Fibroblast of the conjunctiva (primary cell): ENCODE measurements at places on chromosomes 11 and 22.

DNA sequence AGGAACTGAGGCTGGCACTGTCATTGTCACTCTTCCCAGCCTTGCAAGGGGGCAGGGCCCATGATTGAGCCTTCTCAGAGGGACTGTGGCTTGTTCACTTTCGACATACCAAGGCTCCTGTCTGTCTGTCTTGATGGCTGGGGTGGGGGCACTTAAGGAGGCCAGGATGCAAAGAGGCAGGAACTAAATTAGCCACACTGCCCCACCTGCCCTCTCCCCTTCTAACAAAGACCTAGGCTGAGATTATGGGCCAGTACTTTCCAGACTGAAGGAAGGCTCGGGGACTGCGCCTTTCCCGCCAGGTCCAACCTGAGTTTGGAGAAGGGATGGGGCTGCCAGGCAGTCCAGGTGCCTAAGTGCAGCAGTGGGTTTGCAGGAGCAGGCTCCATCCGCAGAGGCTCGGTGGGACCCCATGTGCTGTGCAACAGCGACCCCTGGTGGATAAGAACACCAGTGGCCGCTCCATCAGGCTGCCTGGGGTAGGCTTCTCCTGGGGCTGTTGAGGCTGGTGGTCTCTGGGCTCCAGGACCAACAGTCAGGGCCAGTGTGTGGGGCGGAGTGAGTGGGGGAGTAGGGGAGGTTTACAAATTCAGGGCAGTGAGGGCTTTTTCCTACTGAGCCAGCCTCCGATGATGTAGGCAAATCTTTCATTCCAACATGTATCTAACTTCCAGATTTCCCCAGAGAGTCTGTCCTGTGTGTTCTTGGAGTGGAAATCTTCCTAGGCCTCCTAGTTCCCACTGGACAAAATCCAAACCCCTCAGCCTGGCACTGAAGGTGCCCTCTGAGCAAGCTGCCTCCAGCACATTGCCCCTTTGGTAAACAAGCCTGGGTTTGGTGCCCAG, 93.9 kb downstream of the INSC start:
- DNase-seq, result peak; percentile 23

GRCh38 chr22:19663286-19663815, 51.0 kb upstream of the SEPTIN5 start:
- DNase-seq, result peak; percentile 83

- DNase-seq, result no peak
Observed at GRCh38 chr22:44458044-44459020, 39.7 kb downstream of the RTL6 start.

DNA sequence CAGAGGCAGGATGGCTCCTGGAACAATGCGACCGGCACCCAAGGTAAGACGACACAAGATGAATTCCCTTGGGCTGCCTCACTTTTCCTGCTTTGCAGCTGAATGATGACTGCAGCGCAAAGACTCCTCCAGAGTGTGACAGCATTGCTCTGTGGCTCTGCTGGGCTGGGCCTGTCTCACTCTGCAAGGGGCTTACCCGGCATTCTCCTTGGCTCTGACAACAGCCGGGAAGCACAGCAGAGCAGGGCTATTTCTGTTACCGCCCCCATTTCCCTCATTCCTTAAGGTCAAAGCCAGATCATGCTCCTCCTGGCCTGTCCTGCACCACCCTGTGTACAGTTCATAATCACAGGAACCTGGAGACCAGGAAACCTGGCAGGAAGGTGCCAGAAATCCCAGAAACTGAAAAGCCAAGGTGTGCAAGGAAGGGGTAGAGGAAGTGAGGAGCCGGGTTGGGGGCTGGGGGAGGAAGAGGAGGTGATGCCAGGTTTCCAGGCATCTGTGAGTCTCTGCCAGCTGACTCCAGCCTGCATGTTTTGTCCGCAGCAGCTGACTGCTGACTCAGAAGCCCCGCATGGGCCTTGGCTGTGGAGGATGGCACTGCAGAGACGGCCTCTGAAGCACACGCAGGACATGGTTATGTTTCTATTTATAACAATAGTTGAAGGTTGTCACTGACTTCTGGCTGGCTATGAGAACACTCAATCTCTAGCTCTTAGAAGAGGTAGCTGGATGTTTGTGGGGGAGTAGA, 113.6 kb downstream of the MICAL3 start:
- DNase-seq, result peak; percentile 59

DNA sequence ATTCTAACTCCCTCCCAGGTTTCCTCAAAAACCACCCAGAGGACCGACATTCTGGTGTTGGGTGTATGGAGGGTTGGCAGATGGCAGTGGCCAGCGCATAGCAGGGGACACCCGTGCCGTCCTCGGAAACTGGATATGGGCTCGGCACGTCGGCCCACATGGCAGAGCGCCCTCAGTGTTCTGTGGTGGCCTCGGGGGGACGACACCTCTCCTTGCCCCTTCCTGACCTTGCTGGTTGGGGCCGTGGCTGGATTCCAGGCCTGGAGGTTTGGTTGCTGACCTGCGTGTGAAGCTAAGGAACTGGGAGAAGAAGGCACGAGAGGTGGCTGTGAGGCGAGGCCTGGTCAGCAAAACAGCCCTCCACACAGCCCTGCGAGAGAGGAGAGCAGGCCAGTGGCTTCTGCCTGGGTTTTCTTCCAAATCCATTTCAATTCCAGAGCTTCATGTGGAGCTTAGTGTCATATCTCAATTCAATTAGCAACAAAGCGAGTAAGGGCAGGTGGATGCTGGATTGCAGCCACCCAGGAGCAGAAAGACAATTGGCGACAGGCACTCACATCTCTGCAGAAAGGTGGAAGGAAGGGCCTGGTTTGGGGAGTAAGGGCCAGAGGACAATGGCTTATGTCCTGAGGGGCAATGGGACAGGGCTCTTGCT, 478.4 kb downstream of the BRD1 start:
- no peak for DNase-seq

- DNase-seq, result no peak
Observed at GRCh38 chr11:76248210-76248609, 41.9 kb upstream of the WNT11 start.

GRCh38 chr11:87440076-87440770, 402.5 kb downstream of the TMEM135 start:
- DNase-seq, result no peak

DNA sequence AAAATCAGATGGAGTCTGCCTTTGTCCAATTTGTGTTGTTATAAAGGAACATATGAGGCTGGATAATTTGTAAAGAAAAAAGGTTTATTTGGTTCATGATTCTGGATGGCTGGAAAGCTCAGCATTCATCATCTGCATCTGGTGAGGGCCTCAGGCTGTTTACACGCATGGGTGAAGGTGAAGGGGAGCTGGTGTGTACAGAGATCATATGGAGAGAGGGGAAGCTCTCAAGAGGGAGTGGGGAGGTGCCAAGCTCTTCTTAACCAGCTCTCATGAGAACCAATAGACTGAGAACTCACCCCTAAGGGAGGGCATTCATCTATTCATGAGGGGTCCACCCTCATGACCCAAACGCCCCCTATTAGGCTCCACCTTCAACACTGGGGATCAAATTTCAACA, 40.0 kb downstream of the NEU3 start:
- no peak for DNase-seq

GRCh38 chr11:105296806-105297205, 157.2 kb upstream of the CARD18 start:
- DNase-seq, result no peak

- DNase-seq, result no peak
Observed at GRCh38 chr11:121421149-121421901, 30.8 kb upstream of the SORL1 start.

DNA sequence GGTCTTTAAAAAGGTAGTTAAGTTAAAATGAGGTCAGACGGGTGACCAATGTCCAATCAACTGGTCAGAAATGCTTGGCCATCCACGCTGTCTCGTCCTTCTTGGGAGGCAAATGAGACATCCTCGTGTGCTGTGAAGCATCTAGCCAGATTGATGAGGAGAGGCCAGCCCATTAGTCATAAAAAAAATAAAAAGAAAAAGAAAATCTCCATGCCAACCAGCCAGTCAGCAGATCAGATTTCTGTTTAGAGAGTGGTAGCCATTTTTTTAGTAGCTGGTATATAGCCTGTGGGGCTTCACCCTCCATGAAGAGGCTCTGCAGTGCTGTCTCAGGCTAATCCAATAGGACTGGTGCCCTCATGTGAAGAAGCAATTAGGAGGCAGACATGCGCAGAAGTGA, 343.1 kb upstream of the SYN3 start:
- no peak for DNase-seq

DNA sequence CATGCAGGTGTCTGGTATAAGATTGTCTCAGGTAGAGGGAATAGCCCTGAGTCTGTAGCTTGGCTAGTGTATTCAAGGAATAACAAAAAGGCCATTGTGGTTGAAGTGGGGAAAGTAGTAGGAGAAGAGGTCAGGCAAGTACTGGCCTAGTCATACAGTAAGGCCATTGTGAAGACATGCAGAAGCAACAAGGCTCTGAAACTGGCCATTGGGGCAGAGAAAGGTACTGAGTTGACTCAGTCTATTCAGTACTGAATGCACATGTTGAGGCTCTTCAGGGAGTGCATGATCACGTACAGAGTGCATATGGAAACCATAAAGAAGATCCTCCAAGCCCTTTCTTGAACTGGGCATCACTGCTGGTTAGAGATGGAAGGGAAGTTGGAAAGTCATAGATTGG, 477.6 kb downstream of the SOX6 start:
- no peak for DNase-seq

- no peak for DNase-seq
Observed at GRCh38 chr11:75523811-75524664, 1.7 kb downstream of the GDPD5 start.

DNA sequence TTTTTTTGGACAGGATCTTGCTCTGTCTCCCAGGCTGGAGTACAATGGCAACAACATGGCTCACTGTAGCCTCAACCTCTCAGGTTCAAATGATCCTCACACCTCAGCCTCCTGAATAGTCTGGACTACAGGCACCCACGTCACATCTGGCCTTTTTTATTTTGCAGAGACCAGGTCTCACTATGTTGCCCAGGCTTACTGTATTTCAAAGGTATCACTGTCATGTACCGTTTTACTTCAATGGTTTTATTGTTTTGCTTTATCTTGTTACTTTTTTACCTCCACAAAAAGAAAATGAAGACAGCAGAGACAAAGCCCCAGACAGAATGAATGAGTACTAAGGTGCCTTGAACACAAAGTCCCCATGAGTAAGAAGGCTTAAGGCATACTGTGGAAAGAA, 5.1 kb downstream of the TCF20 start:
- DNase-seq, result no peak

GRCh38 chr22:27988704-27989103, 69.6 kb upstream of the PITPNB start:
- no peak for DNase-seq

GRCh38 chr11:73996161-73996747, 12.6 kb downstream of the UCP3 start:
- DNase-seq, result no peak

GRCh38 chr22:33380789-33381530, 322.8 kb upstream of the SYN3 start:
- DNase-seq, result no peak

DNA sequence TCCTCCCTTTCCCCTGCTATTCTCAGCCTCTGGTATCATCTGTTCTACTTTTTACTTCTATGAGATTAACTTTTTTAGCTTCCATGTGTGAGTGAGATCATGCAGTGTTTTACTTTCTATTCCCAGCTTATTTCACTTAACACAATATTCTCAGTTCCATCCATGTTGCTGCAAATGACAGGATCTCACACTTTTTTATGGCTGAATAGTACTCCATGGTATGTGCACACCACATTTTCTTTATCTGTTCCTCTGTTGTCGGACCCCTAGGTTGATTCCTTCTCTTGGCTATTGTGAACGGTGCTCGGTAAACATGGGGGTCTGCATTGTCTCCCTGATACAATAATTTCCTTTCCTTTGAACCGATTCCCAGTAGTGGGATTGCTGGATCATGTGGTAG, 81.0 kb upstream of the RAB1B start:
- DNase-seq, result no peak

GRCh38 chr11:115456019-115456418, 48.2 kb downstream of the CADM1 start:
- no peak for DNase-seq

DNA sequence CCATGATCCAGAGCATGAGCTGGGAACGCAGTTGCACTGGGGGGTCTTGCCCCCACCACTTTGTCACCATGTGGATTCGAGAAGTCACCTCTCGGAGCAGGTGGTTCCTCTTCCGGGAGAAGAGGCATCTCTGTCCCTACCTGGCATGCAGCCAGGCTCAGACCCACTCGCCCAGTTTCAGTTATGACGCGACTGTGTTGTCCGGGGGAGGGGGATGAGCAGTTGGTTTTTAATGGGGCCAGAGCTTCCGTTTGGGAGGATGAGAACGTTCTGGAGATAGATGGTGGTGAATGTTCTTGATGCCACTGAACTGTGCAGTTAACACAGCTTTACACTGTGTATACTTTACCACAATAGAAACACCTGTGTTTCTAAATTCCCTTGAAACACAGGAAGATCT, 41.5 kb downstream of the DHCR7 start:
- no peak for DNase-seq

GRCh38 chr11:9875399-9875798, 211.5 kb downstream of the SWAP70 start:
- DNase-seq, result no peak

GRCh38 chr22:32465661-32466060, 1.4 kb upstream of the BPIFC start:
- no peak for DNase-seq
